HuH-7.5 (cell line): ENCODE measurements at places on chromosomes 6 and 20.

DNA sequence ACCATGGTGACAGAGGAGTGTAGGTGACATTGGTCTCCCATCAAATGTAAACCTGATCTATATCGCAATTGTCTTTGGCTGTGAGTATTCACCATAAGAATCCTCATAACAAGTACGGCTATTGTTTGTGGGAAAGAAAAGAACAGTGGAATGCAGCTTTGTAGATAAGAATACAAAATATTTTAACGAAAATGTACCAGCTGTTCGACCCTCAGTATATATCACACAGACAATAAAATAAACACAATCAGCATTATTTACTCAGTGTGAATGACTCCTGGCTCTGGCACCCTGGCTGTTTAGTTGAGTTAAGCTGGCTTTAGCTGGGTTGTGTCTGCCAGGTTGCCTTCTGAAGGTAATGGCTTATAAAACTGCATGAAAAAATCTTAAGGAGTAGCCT lies 43.4 kb downstream of the SNRNP48 start:
- no peak for DNase-seq

- no peak for DNase-seq
These were observed 11.0 kb downstream of the RIPOR2 start for GRCh38 chr6:24924580-24925356.

GRCh38 chr6:27053738-27054137 lies 193.8 kb upstream of the PRSS16 start:
- DNase-seq, result no peak

DNA sequence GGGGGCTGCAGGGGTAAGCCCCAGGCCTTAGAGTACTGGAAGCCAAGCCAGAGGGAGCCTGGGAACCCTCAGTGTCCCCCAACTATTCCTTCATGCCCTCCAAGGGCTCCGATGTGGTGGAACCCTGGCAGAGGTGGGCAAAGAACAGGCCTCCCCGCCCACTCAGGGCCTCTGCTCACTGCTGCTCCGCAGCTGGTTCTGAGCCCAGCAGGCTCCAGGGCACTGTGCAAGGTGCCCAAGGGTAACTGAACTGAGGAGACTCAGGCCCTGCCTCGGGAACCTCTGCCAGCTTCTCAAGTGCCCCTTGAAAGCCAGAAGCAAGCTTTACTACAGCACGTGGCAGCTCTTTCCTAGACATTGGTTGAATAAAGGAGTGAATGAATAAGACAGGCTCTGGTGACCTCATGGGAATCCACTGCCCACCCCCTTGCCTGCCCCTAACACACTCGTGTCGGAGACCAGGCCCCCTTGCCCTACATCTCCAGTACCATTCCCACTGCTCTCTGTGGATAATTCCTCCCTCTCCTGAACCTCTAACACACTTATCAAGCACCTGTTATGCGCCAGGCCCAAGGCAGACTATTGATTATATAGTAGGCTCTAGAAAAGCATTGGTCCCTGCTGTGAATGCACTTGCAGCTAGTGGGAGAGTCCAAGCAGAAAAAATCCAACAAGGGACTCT lies 55.0 kb downstream of the TOX2 start:
- DNase-seq, result no peak

GRCh38 chr6:89787660-89788328 lies 31.8 kb downstream of the MDN1 start:
- no peak for DNase-seq

GRCh38 chr6:25007269-25007699 lies 71.5 kb upstream of the RIPOR2 start:
- no peak for DNase-seq

DNA sequence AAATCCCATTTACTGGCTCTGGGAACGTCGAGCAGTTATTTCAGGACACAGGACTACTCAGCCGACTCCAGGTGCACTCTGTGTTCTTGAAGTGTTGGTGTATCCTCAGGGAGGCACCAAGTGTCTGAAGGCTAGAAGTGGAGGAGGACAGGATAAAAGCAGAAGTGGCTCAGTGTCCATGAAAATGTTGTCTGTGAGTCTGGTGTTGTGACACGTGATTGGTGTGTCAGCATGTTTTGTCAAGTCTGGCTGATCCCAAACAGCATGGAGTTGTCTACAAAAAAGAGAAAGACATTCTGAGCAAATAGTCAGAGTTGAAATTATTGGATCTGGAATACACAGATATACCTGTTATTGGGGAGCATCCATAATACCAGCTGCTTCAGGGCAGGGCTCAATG lies 30.3 kb downstream of the SCGN start:
- DNase-seq, result no peak

DNA sequence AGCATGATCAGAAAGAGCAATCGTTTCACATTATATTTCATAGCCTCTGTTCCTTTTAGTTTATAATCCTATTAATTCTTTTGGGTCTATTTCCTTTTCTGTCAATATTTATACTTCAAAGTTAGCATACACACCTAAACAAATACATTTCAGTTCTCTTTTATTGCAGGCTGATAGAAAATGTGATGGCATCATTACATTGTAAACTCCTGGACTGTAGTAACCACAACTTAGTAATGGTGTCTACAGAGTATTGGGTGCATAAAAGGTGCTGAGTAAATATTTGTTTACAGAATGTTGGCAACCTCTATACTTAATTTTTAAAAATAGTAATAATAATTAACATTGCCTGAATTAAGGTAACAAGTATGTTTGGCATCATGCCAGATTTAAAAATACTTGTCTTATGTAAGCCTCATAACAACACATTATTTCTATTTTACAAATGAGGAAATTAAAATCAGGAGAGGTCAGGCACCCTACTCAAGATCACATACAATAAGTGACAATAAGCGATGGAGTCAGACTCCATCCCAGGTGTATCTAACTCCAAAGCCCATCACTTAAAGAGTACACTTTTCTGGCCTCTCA lies 195.0 kb downstream of the UBE3D start:
- no peak for DNase-seq

DNA sequence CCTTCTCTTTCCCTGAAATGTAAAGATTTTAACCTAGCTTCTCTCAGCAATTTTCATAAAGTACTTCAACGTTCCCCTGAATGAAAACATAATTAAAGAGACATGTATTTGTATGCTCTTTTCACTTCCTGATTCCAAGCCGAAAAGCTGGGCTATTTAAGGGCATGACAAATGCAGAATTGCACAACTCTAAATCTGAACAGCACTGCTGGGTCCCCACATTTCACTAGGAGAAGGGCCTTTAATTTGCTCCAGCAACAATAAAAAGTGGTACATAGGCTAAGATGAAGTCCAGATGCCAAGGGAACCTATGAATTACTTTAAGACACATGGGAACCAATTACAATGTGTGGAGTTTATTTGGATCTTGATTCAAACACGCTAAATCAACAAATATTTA lies 42.0 kb downstream of the IRAK1BP1 start:
- no peak for DNase-seq

GRCh38 chr6:84669945-84670344 lies 94.5 kb downstream of the TBX18 start:
- DNase-seq, result no peak

DNA sequence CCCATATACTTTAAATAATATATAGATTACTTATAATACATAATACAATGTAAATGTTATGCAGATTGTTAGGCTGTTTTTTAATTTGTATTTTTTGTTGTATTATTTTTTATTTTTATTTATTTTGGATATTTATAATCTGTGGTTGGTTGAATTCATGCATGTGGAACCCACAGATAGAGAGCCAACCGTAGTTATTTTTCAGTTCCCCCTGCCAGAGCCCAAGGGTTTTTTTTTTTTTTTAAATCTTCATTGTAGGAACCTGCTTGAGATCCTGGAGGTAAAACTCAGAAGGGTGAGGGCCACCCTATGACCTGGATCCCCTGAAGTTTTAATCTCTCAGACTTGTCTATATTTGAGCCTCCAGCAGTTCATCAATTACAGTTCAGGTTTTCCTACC lies 133.2 kb downstream of the B3GAT2 start:
- no peak for DNase-seq

GRCh38 chr20:18971574-18971973 lies 158.0 kb downstream of the SCP2D1 start:
- DNase-seq, result no peak

- no peak for DNase-seq
These were observed 39.3 kb upstream of the KHDC1 start for GRCh38 chr6:73302339-73302738.

- no peak for DNase-seq
These were observed 422.5 kb upstream of the MARCKS start for GRCh38 chr6:113434641-113435040.

GRCh38 chr6:27891320-27891875 lies 20.8 kb downstream of the OR2B2 start:
- DNase-seq, result no peak

DNA sequence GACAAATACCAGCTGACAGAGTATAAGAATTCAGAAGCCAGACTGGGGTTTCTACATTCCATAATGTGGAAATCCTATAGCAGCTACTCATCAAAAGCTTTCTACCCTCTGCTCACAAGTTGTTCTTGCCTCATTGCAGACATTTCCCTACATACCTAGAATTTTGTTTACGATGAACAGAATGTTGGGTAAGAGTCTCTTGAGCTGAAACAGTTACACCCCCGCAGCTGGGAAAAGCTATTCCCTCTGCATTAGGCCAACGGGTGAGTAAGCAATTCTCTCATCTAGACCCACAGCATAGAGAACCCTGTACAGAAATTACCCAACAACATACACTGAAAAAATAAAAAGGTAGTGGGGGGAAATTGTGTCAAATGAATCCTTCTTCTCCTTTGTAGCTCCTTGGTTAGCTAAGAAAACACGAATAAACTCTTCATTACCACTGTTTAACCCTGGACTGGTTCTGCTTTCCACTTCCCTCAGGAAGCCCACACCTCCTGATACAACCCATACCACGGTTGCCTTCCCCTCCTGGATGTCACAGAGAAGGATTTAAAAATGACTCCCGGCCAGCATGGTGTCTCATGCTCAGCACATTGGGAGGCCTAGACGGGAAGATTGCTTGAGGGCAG lies 215.0 kb upstream of the SHLD1 start:
- no peak for DNase-seq

DNA sequence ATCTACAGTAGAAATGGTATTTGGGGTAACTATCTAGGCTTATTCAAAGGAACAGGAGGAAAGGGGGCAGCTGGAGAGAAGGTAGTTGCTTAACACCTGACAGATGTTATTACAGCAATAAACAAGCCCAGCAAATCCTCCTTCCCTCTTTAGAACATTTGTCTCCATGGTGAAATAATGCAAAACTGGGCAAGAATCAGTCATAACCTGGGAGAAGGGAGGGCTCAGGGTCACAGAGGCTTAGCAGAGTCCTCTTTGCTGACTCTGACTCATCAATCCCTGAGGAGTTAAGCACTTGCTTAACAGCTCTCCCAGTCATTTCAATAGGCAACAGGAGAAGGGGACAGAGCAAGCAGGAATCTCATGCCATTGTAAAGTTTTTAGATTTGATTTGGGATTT lies 230.3 kb downstream of the IBTK start:
- DNase-seq, result no peak

- peak; percentile 26 for DNase-seq
These were observed 70.2 kb upstream of the BEND3 start for GRCh38 chr6:107185391-107185970.

GRCh38 chr6:168870982-168871381 lies 382.7 kb downstream of the THBS2 start:
- no peak for DNase-seq
